GM20000 (cell line): ENCODE measurements at places on chromosomes 2 and 18.

- DNase-seq: no peak
Measured at GRCh38 chr2:42192652-42193566, 23.8 kb downstream of the EML4 start.

- DNase-seq: no peak
Measured at GRCh38 chr2:8659092-8659734, 22.6 kb upstream of the ID2 start.

GRCh38 chr18:5287854-5288253, 7.7 kb downstream of the ZBTB14 start:
- no peak for DNase-seq

GRCh38 chr2:15158100-15158499, 403.0 kb downstream of the NBAS start:
- DNase-seq: no peak

DNA sequence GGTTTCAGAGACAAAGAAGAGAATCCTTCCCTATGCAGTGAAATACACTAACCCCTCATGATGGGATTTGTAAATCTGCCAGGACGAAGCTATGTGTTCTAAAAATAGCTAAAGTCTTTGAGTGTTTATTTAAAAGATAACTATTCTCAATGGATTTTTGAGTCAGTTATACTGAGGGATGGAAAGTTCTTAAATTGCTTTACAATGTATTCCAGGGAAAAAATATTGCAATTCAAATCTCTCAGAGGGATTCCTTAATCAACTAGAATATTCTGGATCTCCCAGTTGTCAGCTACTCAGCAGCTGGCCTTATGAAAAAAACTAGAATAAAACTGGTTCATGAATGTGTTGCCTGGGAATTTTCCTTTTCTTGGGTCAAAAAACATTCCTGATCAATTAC, 312.4 kb downstream of the PLCL1 start:
- no peak for DNase-seq

DNA sequence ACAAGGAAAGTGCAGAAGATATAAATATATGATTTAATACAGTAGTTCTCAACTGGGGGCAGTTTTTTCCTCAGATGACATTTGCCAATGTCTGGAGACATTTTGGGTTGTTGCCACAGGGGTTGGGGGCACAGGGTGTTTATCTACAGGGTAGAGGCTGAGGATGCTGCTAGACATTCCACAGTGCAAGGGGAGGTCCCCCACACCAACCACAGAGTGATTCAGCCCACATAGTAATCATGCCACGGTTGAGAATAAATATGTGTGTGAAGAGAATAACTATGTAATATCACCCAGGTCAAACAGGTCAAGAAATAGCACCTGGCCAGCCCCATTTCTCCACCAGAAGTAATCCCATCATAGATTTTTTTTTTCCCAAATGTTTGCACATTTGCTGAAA, 17.9 kb downstream of the DYSF start:
- no peak for DNase-seq
